NCI-H524 (cell line): ENCODE measurements at places on chromosomes 11 and 22.

DNA sequence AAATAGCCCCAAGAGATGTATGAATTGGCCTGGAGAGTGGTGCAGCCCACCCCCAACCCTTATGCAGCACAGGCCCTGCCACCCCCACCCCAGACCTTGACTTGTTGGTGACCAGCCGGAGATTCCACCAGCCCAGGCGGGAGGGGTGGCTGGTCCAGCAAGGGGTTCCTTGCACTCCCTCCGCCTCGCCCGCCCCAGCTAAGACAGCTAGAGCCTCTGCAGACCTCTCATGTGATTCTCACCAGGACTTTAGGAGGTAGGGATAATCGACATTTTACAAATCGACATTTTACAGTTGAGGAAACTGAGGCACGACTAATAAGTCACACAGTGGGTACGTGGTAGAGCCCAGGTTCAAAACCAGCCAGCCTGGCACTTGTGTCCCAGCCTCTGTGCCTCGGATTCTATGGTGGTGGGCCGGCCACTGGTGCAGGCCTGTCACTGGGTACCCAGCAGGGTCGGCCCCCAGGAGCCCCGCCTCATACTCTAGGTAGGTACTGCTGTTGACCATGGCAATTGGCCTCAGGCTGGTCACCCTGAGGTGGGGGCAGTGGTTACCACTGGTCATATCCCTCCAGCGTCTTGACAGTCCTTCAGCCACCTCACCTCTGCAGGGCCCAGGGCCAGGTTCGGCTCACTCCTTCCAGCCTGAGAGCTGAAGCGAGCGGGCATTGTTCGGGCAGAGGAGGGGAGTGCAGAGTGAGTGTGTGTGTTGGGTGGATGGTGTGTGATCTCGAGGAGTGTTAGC, 35.0 kb upstream of the MYRF start:
- no peak for DNase-seq

- DNase-seq = no peak
Observed at GRCh38 chr22:29096736-29097669, 24.2 kb downstream of the KREMEN1 start.

DNA sequence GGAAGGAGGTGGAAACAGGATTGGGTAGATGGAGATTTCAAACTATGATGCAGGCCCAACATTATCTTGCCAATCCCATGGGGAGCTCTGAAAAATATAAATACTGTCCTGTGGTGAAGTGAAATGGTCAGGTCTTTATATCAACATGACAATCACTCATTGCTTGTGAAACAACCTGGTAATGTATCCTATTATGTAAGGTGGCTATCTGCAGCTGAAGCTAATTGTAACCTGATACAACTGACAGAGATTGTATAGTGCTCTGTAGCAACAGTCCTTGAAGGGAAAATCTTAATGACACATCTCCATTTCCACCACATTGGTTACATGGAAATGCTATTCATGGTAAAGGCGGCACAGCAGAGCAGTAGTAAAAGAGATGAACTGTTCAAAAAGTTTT, 20.7 kb upstream of the CHORDC1 start:
- no peak for DNase-seq

DNA sequence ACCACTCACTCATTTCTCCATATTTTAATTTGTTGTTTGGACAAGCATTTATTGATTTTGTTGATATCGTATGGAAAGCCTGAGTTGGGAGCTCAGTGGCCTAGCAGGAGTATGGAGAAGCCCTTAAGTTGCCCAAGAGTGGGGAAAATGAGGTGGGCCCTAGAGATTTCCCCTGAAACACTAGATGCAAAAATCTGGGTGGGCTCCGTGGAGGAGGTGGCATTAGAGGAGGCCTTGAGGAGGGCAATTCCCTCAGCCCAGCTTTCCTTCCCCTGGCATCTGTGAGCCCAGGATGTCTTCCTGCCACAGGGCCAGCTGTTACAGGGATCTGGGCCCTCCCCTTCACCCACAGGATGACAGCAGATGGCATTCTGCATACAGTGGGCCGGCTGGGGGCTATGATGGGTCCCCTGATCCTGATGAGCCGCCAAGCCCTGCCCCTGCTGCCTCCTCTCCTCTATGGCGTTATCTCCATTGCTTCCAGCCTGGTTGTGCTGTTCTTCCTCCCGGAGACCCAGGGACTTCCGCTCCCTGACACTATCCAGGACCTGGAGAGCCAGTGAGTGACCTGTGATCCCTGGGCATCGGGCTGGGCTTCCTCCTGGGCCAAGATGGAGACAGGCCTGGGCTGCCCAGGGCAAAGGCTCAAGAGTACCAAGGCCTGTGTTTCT, 21.6 kb upstream of the SLC22A12 start:
- DNase-seq = peak; percentile 80

DNA sequence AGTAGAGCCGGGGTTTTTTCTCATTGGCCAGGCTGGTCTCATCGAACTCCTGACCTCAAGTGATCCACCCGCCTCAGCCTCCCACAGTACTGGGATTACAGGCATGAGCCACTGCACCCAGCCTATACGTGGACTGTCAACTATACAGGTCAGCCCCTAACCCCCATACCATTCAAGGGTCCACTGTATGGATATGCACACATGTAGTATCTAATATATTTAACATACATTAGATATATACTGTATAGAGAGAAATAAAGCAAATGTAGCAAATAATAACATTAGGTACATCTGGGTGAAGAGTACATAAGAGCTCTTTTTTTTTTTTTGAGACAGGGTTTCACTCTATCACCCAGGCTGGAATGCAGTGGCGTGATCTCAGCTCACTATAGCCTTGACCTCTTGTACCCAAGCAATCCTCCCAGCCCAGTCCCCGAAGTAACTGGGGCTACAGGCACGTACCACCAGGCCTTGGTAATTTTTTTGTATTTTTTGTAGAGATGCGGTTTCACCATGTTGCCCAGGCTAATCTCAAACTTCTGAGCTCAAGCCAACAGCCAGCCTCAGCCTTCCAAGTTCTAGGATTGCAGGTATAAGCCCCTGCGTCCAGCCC, 1.5 kb upstream of the ATP5MGL start:
- no peak for DNase-seq

DNA sequence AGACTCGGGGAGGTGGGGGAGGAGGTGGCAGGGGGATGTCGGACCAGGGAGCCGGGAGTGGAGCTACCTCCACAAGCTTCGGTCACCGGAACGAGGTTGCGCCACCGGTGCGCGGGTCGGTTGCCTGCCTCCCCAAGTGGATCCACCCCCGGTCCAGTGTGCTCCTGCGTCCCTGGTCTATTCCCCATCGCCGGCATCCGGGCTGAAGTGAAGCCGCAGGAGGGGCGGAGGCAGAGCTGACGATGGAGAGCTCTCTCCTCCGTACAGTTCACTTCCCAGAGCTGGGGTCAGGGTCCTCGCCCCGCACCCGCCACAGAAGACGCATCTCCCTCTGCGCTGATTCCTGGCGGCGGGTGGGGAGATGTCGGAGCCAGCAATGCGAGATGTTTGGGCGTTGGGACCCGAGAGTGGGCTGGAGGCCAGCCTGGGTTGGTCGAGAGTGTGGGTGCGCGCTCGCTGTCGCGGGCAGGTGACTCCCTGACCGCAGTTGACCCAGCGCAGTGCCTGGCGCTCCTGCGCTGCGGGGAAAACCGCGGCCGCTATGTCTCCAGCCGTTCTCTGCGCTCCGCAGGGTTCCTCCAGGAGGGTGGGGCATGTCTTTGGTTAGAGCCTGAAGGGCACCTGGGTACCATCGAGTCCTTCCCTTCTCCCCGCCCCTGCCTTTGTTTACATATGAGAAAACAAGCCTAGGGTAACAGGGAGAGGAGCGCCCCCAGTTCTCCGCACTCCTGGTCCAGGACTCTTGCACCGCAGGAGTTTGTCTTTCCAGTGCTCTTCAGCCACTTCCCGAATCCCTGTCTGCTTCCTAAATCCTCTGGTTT, 1.7 kb downstream of the C11orf96 start:
- no peak for DNase-seq

- DNase-seq = no peak
Observed at GRCh38 chr11:17572791-17573460, 25.9 kb downstream of the OTOG start.

- no peak for DNase-seq
Observed at GRCh38 chr11:64735725-64736259, 8.2 kb downstream of the RASGRP2 start.

DNA sequence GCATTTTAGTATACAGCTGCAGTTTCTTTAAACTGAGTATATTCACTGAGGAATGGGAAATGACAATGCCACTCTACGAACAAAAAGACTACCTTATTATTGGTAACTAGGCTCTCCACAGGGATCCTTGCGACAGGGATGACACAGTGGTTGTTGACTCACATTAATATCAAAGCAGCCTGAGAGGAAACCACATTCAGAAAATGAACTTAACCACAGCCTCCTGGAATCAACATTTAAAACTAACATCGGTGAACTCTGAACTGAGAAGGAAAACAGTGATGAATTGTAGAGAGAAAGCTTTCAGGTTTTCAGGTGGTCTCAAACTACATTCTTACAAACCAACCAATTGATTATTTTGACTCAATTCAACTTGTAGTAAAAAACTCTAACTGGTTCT, 90.3 kb upstream of the MTMR2 start:
- DNase-seq = no peak

- DNase-seq = peak; percentile 76
Observed at GRCh38 chr22:23849009-23850006, 8.4 kb upstream of the SLC2A11 start.

DNA sequence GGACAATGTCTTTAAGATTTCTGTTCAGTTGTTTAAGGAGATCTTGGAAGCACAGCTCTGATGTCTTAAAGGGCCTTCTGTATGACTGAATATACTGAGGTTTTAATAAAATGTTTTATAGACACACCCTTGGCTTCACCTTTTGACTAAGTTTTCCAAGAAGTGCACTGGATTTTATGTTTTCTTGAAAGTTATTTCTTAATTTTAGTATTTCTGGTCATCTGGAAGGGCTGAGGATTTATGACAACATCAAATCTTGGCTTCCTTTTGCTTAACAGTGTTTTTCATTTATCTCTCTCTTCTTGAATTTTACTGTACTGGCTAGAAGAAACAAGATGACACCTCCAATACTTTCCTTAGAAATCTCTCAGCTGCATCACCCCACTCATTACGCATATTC, 2423.4 kb downstream of the LRRC4C start:
- no peak for DNase-seq

- DNase-seq = no peak
Observed at GRCh38 chr22:17339095-17339693, 30.1 kb upstream of the CECR2 start.

- no peak for DNase-seq
Observed at GRCh38 chr22:26592421-26592891, 2.5 kb upstream of the TPST2 start.

DNA sequence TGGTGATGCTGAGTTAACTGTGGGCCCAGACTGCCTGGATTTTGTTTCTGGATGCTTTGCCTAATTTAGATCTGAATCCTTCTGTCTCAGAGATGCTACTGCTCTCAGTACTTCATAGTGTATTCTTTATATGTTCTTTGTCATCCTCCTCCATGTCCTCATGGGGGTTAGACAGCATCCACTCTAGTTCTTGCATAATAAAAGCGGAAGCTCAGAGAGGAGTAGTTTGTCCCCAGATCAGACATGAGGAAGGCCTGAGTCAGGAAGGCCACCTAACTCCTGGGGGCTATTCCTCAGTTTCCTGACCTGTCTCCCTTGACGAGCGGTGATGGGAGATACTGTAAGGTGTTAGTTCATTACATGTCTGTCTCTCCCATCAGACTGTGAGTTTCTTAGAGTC, 90.2 kb downstream of the SCN3B start:
- DNase-seq = no peak

- DNase-seq = no peak
Observed at GRCh38 chr11:19571906-19572305, 140.7 kb upstream of the NAV2 start.

DNA sequence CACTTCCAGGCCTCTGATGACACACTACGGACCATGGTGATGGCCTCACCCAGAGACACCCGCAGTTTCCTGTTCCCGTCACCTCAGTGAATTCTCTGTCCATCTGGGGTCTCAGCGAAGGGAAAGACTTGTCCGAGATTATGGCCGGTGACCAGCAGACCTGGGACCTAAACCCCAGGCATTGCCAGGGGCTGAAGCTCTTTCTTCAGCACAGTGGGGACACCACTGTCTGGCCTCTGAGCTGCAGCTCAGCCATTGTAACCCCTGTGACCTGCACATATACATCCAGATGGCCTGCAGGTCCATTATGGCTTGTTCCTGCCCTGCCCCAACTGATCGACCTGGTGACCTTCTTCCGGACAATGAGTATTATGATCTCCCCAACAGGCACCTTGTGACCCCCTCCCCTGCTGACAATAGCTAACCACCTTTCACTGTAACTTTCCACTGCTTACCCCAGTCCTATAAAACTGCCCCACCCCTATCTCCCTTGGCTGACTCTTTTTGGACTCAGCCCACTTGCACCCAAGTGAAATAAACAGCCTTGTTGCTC, 22.3 kb downstream of the CBX7 start:
- DNase-seq = no peak
